T-helper 22 cell (primary cell): ENCODE measurements at places on chromosomes 2 and 18.

DNA sequence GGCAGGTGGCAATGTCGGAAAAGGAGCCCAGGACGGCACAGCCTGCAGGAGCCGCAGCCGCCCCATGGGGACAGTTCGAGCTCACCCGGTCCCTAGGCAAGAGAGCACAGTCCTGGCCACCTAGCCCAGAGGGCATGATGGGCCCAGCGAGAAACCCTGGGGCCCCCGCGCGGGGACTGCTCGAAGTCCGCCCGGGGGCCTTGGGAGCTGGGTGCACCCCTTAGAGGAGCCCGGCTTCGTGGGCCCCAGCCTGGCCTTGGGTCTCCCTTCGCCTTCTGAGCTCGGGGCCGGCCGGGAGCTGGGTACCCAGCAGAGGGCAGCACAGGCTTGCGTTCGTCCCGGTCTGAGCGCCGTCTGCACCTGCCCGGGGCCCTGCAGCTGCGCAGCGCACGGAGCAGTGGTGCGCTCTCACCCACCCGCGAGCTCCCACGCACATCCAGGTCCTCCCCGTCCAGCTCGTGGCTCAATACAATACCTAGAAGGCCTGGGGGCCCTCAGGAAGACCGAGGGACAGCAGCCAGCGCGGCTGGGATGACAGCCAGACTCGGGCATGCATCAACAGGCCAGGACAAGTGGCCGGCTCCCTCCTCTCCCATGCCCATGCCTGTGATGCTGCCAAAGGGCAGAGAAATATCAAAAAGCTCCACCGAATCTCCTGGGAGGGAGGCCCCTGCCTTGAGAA lies 96.2 kb upstream of the ZNF532 start:
- DNase-seq: peak; percentile 11

- DNase-seq: no peak
Measured at GRCh38 chr2:217934321-217935131, 68.3 kb downstream of the TNS1 start.

- no peak for DNase-seq
Measured at GRCh38 chr2:233473386-233473791, 93.2 kb downstream of the USP40 start.

DNA sequence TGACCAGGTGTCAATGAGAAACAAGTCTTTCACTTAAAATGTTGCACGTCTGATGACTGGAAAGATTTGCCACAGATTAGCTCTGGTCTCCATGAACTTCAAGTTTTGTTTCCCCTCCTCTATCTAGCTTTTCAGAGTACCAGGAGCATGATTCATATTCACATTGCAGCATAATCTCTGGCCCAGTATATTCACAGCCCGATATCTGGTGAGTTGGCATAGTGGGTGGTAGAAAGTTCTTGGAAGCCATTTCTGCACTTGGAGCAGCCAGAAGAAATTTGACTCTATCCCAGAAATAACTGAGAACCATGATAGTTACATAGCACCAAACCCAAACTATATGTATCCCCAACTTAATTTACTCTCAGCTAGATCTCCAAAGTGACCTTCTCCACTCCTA lies 503.9 kb downstream of the PID1 start:
- DNase-seq: no peak

GRCh38 chr2:99737537-99737936 lies 247.7 kb upstream of the REV1 start:
- DNase-seq: no peak

DNA sequence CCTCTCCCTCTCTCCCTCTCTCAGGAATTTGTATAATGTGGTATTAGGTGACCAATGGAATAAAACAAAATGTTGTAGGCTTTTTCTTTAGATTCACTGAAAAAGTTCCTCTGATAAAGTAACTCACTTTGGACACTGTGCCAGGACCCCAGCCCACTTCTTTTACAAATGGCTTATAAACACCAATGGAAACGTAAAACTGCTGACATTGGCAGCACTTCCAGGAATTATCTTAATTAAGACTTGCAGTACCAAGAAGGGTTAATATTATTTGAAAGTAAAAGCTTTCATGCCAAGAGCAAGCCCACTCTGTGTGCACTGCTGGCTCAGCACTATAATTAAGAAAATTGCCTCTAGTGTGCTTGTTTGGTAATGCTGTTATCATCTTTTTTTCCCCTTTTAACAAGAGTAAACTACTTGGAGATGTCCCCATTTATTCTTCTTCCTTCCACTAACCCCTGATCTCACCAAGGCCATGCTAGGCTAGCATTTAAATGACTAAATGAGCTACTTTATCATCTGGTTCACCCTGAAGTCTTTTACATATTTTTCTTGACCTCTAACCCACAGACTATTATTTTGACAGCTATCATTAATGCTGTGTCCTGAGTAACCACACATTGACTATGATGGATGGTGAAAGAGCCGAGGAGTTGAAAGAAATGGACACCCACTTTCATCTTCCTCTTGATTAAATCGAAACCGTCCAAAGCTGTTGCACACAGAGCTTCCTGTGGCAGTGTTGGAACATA lies 232.2 kb upstream of the ETAA1 start:
- no peak for DNase-seq

GRCh38 chr18:9069601-9070000 lies 32.9 kb upstream of the NDUFV2 start:
- DNase-seq: no peak

DNA sequence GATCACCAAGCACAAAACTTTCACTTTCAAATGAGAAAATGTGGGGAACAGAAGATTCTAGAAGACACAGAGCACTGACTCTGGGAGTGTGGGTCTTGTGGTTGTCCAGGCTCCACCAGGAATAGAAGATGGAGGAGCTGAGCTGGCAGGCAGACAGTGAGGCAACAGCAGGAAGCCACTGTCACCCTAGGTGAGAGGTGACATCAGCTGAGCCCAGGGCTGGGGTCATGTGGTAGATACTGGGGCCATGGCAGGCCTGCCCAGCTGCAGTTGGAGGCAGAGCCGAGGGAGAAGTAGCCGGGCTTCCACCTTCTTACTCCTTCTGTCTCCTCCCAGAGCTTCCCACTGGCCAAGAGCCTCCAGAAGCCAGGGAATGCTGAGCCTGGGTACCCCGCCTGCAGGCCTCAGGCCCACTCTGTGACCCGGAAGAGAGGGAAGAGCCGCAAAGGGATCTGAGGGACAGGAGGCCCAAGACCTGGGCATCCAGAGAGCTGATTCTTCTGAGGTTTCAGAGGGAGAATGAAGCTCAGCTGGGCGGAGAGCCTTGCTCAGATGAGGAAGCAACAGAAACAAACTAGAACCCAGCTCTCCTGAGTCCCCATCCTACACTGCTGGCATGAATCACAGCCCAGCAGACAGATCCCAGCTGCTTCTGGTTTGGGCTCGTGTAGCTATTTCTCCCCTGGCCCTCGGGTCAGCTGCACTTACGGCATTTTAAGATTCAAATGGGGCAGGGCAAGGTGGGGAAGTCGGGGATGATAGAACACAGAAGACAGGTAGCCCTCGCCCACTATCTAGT lies 39.8 kb upstream of the ASAP2 start:
- DNase-seq: no peak

DNA sequence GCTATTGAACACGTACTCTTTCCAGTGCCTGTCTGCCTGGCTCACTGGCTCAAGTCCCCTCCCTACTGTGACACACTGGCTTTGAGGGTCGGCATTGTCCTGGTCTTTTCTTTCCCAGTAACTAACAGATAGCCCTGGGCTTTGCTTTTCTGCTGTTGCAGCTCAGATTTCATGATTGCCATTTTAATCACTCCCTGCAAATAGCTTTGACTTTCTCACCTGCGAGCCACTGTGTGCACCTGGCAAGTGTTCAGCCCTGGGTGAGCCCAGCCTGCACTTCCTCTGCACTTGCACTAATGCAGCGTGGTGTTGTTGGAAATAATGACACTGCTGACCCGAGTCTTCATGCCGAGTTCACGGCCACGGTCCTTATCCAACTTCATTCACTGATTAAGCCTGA lies 52.9 kb downstream of the DCDC2C start:
- DNase-seq: no peak

- no peak for DNase-seq
Measured at GRCh38 chr18:48006415-48007175, 76.1 kb upstream of the SMAD2 start.

- DNase-seq: no peak
Measured at GRCh38 chr2:30691948-30692828, 115.1 kb downstream of the CAPN13 start.

DNA sequence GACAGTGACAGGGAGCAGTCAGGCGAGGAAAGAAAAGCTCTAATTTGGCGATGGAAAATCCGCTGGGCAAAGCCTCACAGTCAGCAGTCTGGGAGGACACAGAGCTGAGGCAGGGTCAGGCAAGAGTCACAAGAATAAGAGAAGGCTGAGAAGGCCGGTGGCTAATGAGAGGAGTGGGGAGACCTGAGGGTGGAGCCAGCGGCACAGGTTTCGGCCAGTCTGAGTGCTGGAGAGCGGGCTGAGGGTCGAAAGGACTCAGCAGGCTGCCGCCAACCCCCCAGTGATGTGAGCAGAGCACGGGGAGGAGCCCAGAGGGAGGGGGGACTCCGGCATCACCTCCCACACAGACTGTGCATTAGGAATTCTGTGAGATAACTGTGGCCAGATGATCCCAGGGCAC lies 500.6 kb upstream of the MYT1L start:
- DNase-seq: no peak

- DNase-seq: no peak
Measured at GRCh38 chr2:3872451-3872850, 169.1 kb downstream of the DCDC2C start.

DNA sequence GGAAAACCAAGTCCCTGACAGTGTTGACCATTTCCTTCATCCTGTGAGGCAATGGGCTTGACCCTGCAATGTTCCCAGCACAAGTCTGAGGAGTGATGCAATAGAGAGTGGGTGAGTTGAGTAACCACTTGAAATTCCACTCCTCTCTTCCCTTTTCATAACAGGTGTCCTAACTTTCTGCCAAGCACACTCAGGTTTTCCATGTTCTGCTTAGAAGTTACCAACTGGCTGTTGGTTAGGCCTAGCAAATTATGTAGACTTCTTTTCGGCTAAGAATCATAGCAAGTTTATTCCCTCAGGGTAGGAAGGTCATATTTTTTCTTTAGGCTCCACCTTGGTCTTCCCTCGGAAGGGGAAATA lies 11.5 kb downstream of the GNLY start:
- no peak for DNase-seq

DNA sequence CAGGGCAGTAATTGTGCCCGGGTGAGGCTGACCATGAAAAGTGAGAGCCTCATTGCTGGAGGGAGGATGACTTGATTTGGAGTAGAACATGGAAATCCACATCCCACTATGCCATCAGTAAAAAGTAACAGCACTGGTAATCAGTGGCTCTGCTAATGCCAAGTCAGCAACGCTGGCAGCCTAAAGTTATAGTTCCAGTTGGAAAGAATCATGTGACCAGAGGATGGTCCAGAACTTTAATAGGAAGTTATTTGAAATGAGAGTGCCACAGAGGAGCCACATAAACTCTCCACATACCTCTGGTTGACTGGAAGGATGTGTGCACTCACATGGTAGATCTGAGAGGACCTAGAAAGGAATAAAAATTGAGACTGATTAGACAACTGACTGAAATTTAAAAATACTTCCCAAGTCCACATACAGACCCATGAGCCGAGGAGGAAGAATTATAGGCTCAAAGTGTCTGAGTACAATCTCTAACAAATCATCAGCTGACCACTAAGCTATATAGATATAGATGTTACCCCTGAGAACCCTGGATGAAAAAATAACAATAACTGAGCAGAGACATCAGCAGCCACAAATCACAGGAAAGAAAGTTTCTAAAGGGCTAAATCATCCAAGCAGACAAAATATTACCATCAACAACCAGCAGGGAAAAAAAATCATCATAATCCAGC lies 346.8 kb downstream of the STK39 start:
- DNase-seq: no peak

- DNase-seq: no peak
Measured at GRCh38 chr2:225494100-225494459, 94.6 kb downstream of the NYAP2 start.

- DNase-seq: no peak
Measured at GRCh38 chr2:209331291-209331844, 92.5 kb upstream of the MAP2 start.

- DNase-seq: no peak
Measured at GRCh38 chr18:59704146-59704545, 6.9 kb upstream of the CCBE1 start.

- no peak for DNase-seq
Measured at GRCh38 chr2:102603904-102604303, 15.4 kb upstream of the SLC9A2 start.

DNA sequence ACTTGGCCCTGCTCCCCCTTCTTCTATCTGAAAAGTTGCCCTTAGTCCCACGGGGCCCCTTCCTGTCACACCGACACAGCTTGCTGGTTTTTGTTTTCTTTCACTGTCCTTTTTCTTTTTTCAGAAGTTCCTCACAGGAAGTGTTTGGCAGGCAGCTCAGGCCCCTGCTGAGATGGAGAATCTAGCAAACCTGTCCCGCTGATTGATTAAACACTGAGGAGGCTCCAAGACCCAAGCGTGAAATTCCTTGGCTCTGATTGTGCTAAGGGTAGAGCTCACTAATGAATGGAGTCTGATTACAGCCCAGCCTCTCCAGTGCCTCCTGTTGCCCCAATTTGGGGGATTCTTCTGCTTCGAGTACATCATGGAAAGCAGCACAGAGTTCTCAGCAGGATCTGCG lies 365.9 kb upstream of the MEX3C start:
- DNase-seq: no peak

DNA sequence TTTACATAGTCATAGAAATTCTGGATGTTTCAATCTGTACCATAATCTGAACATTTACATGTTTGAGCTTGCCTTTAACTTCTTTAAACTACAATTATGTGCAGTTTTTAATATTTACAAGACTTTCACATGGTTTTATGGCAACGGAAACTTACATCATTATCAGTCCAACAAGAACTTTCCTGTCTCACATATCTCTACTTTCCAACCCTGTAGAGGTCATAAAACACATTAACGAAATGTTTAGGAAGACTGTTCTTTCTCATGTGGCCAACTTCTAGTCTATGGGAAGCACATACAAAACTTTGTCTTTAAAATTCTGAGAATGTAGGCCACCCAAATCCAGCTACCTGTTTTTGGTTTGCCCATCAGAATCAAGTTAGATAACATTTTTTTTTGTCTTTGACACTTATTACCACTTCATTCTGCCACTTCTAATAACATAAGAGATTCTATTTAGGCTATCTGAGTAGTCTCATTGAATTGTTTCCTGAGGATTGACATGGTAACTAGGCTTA lies 693.2 kb downstream of the KCNJ3 start:
- DNase-seq: no peak

DNA sequence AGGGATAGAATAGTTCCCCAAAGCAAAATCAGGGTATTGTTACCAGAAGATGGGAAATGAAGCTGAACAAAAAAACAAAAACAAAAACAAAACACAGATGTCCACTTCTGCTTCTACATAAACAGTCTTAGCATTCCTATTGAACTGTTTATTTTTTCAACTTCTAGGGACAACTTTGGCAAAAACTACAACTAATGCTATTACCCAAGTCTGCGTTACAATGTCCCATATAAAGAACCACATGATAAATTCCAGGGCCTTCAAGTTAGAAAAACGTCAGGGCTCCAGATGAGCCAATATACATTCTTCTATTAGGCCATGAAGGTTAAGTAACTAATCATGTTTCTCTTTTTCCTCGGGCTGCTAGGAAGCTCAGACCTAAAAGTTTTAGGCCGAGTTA lies 16.9 kb downstream of the PID1 start:
- DNase-seq: no peak

GRCh38 chr2:62229082-62229605 lies 33.2 kb downstream of the B3GNT2 start:
- no peak for DNase-seq

GRCh38 chr2:10834068-10834655 lies 21.6 kb upstream of the PDIA6 start:
- no peak for DNase-seq

GRCh38 chr18:27996801-27997272 lies 180.1 kb downstream of the CDH2 start:
- DNase-seq: no peak
